ENCODE measurements at places on chromosomes 2 and 18.

DNA sequence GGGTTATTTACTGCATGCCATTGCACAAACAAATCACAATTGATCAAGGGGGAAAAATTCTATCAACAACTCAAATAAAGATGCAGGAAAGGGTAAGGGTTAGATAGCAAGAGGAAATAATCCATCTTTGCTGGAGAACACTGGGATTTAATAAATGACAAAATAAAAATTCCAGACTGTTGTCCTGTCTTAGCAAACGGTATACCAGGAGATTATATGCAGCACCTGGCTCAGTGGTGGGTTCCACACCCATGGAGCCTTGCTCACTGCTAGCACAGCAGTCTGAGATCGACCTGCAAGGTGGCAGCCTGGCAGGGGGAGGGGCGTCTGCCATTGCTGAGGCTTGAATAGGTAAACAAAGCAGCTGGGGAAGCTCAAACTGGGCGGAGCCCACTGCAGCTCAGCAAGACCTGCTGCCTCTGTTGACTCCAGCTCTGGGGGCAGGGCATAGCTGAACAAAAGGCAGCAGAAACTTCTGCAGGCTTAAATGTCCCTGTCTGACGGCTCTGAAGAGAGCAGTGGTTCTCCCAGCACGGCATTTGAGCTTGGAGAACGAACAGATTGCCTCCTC, 296.5 kb upstream of the THSD7B start:
- DNase-seq, result no peak

DNA sequence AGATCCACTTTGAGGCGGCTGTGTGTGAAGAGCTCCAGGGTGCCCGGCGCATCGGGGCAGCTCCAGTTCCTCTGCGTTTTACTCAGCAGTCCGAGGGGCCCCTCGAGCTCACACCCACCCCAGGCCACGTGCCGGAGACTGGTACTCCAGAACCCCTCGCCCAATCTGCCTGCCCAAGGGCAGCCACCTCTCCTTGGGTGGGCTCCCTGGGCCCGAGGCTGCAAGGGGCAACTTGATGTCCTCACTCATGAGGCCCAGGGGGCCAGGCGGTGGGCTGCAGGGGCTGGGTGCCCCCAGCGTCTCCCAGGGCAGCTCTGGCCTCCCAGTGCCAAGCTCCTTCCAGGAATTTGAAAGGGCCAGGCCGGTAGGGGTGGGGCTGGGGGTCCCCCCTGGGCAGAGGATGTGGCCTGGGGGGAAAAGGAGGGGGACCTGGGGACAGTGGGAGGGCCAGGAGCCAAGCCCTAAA, 16.7 kb downstream of the RAMP1 start:
- no peak for DNase-seq

GRCh38 chr2:47283659-47284058, 119.3 kb upstream of the MSH2 start:
- DNase-seq, result no peak

- no peak for DNase-seq
Measured at GRCh38 chr2:9740382-9741073, 102.7 kb upstream of the TAF1B start.

DNA sequence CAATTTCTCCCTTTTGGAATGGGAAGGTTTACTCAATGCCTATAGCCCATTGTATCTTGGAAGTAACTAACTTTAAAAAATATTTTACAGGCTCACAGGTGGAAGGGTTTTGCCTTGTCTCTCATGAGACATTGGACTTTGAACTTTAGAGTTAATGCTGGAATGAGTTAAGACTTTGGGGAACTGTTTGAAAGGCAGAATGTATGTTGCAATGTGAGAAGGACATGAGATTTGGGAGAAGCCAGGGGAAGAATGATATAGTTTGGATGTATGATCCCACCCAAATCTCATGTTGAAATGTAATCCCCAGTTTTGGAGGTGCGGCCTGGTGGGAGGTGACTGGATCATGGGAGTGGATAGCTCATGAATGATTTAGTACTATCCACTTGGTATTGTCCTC, 17.5 kb upstream of the TBC1D8 start:
- DNase-seq, result no peak

DNA sequence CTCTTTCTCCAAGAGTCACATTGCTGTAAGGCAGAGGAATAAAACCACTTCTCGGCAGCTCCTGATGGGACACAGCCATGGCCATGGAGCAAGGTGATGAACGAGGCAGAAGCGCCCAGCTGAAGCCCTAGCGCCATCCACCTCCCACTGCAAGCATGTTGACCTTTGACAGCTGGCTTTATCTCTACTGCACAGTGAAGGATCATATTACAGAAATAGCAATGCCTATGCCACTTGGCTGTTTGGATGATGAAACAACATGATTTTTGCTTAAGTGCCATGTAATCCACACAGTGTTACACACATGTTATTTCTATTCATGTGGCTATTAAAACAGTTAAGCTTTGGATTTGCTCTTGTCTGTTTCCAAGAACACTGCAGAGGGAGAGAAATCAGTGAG, 167.7 kb downstream of the VAPA start:
- no peak for DNase-seq

All from CD4-positive, alpha-beta T cell treated with Interleukin-17A for 1 hour (primary cell).